ENCODE measurements at places on chromosomes 2 and 18.

DNA sequence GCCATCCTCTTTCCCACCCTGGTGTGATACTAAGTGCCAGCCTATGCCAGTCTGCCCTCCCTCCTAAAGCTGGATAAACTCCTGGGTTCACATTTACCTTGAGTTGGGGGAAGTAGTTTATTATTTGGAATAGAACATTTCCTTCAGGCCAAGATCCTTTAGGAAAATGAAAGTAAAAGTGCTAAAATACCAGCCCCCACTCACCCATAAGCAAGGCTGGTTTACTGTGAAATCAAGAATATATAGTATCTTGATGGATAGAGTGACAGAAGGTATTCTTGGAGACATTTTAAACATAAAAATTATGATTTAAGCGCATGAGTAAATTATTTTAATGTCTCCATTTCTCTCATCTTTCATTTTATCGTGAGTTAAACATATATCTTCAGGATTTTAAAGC is 27.1 kb downstream of the ZNF532 start:
- DNase-seq: no peak

- no peak for DNase-seq
Measured at GRCh38 chr2:43653506-43653905, 16.4 kb downstream of the PLEKHH2 start.

DNA sequence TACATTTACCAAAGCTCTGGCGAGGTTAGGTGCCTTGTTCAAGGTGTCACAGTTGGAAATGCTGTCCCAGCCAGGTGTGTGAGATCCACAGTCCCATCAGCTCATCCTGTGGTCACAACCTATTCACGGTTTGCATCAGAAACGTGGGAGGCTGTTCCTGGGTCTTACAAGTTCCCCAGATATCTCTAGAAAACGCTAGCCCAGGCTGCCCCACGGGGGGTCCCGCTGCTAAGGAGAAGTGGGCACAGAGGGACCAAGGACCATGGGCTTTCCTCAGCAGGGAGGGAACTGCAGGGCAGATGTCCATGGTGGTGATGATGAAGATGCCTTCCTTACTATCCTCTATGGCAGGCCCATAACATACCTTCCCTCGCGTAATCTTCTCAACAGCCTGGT is 649 bp downstream of the FECH start:
- DNase-seq: no peak

DNA sequence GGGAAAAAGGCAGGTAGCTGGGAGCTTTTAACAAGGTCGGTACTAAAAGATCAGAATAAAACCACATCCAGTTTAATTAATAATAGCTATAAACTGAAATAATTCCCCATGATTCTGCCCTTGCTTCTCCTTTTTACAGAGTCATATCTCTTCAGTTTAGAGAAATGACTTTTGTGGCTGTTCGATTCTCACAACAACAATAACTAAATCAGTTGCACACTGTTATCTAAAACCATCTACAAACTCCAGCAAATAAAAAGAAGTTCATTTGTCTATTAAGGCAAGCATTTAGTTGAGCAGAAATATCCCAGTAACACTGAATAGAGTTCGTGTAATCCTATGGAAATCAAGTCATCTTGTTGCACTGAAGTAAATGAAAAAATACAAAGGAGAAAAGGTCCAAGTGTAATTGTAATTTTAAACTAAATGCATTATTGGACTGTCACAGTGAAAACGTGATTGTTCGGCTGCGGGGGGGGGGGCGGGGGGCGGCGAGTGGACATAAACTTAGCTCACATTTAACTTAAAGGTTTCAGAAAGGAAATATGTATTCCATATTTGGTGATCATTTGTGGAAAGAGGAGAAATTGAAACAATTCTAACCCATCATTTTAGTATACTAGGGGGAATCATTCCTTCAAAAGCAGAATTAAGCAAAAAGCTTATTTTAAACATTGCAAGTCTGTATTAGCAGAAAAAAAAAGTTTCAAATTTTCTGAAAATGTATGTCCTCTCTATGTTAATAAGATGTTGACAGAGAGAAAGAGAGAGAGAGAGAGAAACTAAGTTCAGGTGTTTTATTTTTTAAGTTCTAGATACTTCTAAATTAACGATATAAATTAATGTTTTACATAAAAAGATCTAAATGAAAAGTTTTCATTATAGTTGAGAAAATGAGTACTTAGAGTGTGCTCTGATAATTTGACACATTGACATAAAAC is 144.5 kb downstream of the MEIS1 start:
- DNase-seq: no peak

- DNase-seq: no peak
Measured at GRCh38 chr18:46393230-46393629, 263.8 kb downstream of the LOXHD1 start.

DNA sequence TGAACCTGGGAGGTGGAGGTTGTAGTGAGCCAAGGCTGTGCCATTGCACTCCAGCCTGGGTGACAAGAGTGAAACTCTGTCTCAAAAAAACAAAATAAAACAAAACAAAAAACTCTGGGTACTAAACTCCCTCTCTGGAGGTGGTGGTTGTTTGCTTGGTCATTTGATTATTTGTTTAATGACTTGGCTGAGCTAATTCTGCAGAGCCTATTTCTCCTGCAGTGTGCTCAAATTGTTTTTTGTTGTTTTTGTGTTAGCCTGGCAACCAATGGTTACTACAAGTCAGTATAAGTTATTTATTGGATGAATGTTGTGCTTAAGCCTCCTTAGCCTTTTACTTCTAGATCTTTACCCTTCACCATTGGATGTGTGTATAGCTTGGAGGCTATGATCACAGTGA is 387.5 kb downstream of the ADCYAP1 start:
- DNase-seq: no peak

DNA sequence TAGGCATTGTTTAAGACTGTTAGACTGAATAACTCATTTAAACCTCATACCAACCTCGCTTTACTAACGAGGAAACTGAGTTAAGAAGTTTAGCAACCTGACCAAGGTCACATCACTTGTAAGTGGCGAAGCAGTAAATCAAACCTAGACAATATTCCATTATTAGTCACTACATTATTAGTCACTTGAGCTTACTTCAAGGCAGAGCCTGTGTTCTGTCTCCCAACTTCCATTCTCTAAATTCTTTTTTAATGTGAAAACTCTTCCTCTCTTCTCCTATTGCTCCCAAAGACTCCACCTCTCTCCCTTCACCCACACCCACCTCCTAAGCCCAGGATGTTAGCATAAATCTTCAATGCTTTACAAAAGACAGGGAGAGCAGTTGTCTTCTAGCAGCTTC is 156.5 kb downstream of the ARL6IP6 start:
- DNase-seq: no peak

GRCh38 chr2:217326238-217327022 is 466.6 kb upstream of the TNP1 start:
- no peak for DNase-seq

GRCh38 chr2:6623746-6624145 is 242.0 kb downstream of the CMPK2 start:
- DNase-seq: no peak

- peak; percentile 46 for DNase-seq
Measured at GRCh38 chr2:218257390-218257981, 3.3 kb upstream of the GPBAR1 start.

- no peak for DNase-seq
Measured at GRCh38 chr2:237558961-237559641, 7.3 kb upstream of the PRLH start.

DNA sequence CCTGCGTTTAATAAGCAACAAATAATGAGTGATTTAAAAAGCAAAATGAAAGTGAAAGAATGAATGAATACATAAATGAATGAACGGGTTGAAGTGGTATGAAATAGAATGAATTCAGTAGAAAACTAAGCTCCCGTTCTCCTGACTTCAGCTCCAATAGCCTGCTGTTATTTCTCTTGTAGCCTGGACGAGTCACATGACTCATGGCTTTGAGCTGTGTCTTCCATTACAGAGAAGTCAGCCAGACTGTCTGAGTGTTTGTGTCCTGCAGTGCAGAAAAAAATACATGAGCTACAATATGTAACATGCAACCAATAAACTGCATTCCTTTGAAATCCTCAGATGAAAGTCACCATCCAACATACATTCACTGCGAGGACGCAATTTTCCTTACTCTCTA is 21.2 kb downstream of the SCG2 start:
- no peak for DNase-seq

DNA sequence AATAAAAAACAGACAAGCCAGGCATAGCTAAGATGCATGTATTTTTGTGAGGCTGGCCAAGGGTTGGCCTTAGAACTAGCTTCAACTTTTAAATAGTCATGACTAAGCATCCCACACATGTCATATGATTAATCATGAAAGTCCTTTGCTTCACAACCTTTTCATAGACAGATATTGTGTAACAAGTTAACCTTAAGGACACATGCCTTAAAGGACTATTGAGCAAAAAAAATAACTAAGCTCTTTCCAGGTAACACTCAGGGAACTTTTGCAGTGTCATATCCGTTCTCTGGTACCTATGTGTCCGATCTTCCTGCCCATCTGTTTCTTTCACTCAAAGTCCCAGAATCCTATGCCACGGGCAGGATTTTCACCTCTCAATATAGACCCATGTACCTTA is 498.4 kb downstream of the STK39 start:
- no peak for DNase-seq

- no peak for DNase-seq
Measured at GRCh38 chr2:41896186-41896846, 151.5 kb upstream of the PKDCC start.

DNA sequence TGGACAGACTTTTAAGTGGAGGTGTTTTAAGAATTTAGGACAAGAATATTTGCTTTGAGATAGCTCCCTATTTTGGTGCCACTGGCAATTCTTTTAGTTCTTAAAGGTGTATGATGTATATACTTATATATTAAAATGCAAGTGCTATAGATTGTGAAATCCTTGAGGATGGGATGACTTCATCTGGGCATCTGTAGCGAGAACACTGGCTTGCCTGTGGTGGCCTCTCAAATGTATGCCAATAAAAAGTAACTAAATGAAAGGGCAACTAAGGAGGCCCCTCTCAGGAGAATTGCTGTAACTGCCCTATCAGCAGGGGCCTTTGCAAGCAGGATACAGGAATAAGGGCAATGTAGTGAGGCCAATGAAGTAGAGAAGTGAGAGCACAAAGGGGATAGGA is 2.6 kb upstream of the THUMPD2 start:
- no peak for DNase-seq

DNA sequence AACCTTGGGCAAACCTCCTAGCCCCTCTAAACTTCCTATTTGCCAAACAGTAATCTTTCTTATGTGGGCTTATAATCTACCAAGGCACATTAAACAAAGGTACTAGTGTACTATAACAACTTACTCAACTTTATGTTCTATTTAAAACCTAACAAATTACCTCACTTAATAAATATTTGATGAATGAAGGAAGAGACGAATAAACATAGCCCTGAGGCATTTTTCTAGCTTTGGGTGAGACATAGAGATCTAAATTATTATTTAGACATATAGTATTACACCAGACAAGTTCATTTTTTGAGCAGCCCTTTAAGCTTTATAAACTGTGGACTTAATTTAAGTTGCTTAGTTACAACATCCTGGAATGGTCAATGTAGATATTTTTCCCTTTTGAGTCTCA is 104.6 kb downstream of the UNC80 start:
- DNase-seq: no peak

DNA sequence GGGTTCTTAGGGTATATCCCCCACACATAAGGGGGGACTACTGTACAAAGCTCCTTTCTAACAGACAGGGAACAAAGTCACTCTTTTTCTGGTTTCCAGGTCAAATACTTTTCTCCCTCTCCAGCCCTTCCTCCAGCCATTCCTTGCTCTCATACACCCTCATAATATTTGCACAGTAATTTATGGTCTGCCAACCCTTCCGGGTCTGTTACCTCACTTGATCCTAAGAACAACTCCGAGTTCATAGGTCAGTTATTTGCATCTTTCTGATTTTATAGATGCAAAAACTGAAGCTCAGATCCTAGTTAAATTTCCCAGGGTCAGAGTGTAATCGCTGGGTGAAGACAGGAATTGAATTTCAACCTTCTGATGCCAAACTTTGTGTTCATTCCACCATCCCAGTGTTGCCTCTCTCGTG is 14.8 kb upstream of the MATN3 start:
- no peak for DNase-seq

DNA sequence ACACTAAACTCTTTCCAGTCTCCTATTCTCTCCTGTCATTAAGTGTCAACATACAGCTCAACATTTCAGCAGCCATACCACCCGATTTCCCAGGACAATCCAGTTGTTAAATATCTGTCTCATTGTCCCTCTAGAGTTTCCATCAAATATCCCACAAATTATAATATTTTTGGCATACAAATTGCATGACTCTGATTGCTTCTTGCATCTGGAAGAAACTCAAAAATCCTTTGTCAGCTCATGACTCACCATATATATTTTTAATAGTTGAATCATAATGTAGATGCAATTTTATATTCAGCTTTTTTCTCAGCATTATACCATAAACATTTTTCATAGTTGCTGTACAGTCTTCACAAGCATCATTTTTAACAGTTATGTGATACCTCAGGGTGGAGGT is 7.2 kb downstream of the SLC30A3 start:
- DNase-seq: no peak

DNA sequence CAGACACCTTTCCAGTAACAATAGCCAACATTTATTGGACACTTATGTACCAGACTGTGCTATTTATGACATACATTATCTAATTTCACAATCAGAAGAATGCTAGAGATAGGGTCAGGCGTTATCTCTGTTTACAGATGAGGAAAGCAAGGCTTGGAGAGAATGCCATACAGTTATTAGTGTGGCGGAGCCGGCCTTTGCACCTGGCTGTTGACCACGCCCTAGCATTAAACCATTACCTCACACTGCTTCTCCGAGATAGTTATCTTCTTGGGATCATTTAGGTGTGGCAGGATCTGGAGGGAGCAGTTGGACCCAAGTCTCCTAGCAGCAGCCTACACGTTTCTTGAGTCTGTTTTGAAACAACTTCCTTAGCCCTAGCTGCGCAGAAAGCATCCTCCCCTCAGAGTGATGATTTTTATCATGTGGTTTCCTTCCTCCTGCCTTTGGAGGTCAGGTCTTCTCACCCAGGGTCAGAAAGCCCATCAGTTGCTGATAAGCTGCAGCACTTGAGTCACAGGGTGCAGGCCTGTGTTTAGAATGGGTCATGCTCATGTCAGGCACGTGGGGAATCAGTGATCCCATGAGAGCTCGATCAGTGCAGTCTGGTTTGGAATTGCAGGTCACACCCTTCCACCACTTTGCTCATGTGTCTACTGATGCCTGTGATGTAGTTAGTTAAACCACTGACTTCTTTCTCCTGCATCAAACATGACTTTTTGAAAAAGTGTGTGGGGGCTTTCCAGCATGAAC is 118.2 kb downstream of the SPTBN1 start:
- DNase-seq: peak; percentile 50

- no peak for DNase-seq
Measured at GRCh38 chr2:209817844-209818271, 46.2 kb downstream of the UNC80 start.

DNA sequence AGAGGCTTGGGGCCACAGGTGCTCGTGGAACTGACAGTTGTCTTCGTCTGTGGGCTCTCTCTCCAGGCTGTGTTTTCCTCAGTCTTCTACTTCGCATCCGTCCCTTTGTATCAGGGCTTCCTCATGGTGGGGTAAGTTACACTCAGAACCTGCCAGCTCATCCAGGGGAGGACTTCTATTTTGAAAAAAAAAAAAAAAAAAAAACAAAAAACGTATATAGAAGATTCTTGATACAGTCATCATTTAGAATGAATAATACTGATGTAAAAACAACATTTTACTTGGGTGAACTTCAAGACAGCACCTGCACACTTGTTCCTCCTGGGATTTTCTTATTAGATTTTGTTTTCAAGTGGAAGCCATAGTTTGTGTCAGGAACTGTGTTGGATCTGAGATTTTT is 47.7 kb upstream of the NFATC1 start:
- DNase-seq: no peak

All from stimulated activated CD8-positive, alpha-beta memory T cell treated with anti-CD3 and anti-CD28 coated beads, Interleukin-4, amount 100 ng/mL, for 1 hour (primary cell).